ENCODE measurements at places on chromosomes 16 and 17. TPM values are rescaled to one million over a fixed set of nuclear protein-coding genes. Genes with fewer than 3 reads are reported as not detected.

- DNase-seq: no peak
These were observed at the start of gene KRT23 for GRCh38 chr17:40937384-40937819. TSS of gene KRT23 (minus strand) at chr17:40937646. CDS start at chr17:40936603, 1,043 bp downstream.

DNA sequence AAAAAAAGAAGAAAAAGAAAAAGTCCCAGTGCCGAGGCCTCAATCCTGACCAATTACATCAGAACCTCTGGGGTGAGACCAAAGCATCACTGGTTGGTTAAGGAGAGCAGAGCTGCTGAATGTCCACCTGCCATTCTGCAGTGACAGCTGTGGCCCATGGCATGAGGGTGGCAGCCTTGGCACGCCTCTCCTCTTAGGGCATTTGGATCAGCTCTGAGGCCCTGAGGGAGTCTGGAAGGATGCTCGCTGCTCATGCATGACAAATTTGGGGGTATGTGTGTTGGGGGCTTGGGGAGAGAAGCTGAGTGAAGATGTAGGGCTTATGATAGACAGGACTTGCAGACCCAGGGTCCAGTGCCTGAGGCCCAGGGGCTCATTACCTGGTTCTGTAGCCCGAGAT is 26.3 kb downstream of the MYLK3 start:
- no peak for DNase-seq

RASD1 gene
- polyA plus RNA-seq: 4.9 TPM

- no peak for DNase-seq
These were observed 25.0 kb downstream of the CCDC40 start for GRCh38 chr17:80061421-80061820.

CDK3 gene
- polyA plus RNA-seq: 71.3 TPM

KRTAP16-1 gene
- polyA plus RNA-seq: not detected

GRCh38 chr16:22171953-22172352 is 9.6 kb downstream of the SDR42E2 start:
- no peak for DNase-seq

- peak; percentile 80 for DNase-seq
These were observed 18.0 kb downstream of the SLFN12L start for GRCh38 chr17:35519439-35519838.

SP6 gene
- 4.9 TPM for polyA plus RNA-seq

SLC5A10 gene
- polyA plus RNA-seq: 0.27 TPM

DNA sequence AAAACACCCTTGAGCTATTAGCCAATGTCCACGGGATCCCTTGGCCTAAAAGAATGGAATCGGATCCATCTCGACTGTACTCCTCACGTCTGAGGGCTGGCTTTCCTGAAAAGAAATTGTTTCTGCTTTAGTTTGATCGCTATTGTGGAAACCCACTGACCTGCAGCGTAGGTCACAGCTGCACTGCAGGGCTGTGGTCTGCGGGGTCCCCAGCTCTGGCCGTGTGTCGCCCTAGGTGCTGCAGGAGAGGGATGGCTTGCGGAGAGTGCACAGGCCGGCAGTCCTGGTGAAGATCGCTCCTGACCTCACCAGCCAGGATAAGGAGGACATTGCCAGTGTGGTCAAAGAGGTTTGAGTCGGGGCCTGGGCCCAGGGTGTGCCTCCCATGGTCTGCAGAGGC is 13.6 kb downstream of the DHODH start:
- DNase-seq: no peak

GRCh38 chr16:8026450-8026849 is 563.9 kb downstream of the TMEM114 start:
- no peak for DNase-seq

- no peak for DNase-seq
These were observed 10.4 kb upstream of the CUEDC1 start for GRCh38 chr17:57965521-57966160.

DNA sequence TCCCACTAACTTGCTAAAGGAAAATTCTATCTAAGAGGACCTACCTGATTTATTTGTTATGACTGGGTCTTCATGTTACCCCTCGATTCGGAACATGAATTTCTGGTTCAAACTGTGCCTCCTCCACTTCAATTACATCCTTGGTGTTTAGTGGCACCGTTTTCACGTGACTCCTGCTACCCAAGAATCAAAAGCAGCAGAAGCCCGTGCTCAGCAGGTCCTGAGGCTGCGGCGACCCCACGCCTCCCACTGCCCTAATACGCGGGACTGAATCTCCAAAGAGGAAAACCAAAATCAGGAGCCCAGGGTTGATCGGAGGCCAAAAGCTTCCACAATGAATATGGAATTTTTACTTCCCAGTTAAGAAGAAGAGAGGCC is 94.0 kb upstream of the METRNL start:
- no peak for DNase-seq

DNA sequence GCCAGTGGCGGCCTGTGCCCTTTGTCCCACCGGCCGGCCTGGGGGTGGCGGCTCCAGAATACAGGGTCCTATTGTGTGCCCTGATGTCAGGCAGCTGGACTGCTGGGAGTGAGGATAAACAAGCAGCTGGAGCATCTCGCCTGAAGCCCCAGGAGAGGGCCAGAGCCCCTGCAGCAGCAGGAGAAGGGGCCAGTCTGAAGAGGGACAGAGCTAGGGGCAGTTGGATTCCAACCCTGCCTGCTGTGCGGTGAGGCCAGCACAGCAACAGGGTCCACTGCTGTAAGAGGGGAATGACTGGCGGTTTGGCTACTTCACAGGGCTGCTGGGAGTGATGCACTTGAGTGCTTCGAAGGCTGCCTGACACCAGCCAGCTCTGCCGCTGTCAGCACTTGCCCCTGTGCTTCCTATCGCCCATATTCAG is 25.0 kb downstream of the RAB11FIP4 start:
- no peak for DNase-seq

TBC1D3B gene
- 6.5 TPM for polyA plus RNA-seq

DNA sequence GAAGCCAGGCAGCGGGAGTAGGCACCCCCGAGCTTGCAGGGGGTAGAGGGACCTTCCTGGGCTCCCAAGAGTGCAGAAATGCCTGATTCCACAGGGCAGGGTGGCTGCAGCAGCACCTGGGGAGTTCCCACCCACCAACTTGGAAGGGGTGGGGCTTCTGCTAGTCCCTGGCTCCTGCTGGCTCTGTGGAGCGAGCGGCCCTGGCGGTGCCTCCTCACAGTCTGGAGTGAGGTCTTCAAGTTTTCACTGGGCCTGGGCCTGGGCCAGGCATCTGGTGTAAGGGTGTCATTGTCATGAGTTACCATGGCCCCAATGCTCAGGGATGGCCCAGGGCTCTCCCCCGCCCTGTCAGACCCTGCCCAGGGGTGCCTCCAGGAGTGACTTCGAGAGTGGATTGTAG is 15.8 kb upstream of the ITGB3 start:
- no peak for DNase-seq

DNA sequence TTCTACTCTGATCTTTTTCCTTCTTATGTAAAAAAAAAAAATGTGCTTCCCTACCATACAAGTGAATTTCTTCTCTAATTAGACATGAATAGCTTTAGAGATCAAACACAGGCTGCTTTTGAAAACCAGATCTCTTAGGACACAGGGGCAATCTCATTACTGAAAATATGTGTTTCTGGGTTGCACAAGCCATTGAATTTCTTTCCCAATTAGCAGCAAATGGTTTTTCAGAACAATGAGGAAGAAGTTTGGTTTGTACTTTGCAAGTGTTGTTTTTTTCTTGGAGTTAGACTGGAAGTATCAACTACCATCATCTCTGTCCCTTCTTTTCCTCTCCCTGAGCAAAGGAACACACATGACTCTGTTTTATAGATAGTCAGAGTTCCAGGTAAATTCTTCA is 5.6 kb upstream of the ANKS4B start:
- DNase-seq: no peak

GRCh38 chr17:61144137-61144536 is 255.5 kb upstream of the TBX2 start:
- no peak for DNase-seq

DNA sequence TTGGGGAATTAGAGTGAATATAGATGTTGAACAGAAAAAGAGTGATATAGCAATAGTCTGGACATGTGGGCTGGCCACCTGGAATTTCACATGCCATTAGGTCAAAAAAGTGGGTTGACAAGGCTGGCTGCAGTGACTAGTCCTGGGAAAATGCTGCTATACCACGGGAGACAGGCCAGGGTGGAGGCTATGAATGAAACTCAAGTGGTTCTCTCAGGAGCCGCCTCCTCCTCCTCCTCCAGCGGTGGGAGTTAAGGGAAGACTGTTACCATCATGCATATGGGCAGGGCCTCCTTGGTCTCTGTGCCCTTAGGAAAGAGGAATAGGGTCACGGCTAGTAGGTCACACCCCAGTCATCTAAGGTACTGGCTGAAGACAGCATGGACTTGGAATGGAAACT is 448.0 kb downstream of the SLC39A11 start:
- DNase-seq: no peak

Data from small intestine (tissue), 16 donors.